NCI-H460 (cell line): ENCODE measurements at places on chromosomes 3 and 15.

DNA sequence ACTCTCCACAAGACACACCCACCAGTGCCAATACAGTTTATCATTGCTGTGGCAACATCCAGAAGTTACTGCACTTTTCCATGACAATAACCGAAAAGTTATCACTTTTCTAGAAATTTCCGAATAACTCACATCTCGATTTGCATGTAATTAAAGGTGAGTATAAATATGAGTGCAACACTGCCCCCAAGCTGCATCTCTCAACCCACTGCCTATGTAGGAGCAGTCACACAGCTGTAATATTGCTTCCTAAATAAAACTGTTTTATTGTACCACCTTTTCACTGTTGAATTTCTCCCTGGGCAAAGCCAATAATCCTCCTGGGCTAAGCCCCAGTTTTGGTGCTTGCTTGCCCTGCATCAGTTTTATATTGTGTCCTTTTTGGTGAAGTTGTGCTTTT lies 601.0 kb upstream of the EPHA6 start:
- no peak for DNase-seq

DNA sequence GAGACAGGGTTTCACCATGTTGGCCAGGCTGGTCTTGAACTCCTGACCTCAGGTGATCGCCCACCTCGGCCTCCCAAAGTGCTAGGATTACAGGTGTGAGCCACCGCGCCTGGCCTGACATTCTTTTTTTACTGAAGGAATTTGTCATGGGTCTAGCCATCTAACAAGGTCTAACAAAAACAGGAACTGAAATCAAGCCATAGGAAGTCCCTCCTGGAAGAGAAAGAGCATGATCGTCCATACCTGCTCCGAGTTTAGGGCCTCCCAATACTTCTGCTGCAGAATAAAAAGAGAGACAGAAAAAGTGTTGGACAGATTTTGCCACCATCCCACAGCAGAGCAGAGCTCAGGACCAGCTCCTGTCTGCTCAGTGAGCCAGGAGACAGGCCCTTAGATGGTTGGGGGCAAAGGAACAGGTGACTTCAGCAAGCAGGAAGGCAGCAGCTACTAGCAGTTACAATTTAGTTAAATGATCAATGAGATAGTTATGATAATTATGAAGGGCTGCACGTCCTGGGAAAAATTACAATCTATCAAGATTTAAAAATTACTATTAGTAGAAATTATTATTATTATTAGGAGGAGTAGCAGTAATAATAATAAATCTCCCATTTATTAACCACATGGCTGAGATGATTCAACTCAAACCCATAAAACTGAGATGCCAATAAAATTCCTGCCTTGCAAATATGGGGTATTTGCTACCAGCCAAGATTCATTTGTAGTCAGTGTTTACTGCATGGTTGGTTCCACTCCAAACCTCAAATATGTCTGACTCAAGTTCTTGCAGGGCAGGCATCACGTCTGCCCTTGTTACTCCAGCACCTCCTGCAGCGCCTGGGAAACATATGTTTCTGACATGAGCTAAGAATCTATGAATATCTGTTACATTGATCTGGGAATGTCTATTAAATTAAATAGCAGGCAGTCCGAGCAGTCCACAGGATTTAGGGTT lies 40.1 kb downstream of the TMEM44 start:
- peak; percentile 43 for DNase-seq

DNA sequence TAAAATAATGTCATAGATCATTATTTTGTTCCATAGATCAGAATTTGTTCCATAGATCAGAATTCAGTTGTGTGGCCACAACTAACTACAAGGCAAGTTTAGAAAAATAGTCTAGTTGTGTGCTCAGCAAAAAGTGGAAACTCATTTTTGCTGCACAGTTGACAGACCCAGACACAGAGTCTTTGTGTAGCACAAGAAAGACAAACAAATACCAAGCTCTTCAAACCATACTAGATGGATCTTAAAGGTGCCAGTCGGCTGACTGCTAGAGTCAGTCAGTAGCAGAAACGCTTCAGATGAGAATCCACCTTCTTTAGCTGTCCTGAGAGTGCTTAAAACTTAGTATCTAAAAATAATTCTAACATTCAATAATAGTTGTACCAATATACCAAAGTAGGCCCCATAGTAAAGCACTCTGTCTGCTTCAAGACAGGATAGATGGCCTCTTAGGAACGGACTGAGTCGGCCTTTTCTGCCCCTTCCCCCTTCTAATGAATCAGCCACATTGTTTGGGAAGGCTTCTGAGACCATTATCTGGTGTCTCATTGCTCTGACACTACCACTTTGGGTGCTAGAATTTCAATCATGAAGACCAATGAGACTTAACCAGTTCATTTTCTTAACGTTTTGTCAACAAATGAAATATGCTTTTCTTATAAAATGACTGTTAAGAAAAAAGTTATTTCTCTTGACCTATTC lies 27.7 kb upstream of the SLC4A7 start:
- DNase-seq = no peak

- DNase-seq = no peak
Observed at GRCh38 chr3:49534581-49535441, 19.5 kb upstream of the BSN start.

GRCh38 chr15:39555885-39556284 lies 25.0 kb upstream of the THBS1 start:
- DNase-seq = no peak

GRCh38 chr15:101411085-101411484 lies 78.4 kb downstream of the PCSK6 start:
- DNase-seq = no peak

DNA sequence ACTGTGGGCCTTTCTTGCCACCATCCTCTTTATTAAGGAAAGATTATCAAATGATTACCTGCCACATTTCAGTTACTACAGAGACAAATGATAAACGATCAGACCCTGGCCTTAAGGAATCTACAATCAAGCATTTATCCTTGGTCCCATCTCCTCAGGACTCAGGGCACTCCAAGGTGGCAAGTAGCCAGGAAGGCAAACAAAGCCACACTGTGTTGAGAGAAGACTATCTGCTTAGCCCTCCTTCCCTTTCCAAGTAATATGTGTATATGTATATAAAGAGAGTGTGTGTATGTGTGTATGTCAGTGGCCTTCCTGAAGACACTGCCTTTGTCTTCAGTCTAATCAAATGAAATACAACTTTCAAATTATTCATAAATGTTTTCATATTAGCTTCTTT lies 490.1 kb upstream of the ATP11B start:
- DNase-seq = no peak

DNA sequence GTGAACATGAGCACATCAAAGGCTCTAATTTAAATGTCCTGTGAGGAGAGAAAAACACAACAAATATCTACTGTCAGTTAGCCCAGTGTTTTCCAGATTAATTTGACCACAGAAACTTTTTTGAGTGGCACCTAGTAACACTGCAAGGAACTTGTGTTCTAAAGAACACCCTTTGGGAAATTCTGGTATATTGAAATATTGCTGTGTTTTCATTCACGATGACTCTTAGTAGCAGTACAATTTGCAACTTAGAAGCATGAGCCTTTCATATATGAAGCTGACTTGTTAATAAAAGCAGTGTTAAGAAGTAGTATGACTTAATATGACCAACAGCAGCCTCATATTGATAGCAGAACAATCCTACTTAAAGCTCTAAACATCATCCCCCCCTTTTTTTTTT lies 32.0 kb downstream of the B3GALNT1 start:
- DNase-seq = no peak

DNA sequence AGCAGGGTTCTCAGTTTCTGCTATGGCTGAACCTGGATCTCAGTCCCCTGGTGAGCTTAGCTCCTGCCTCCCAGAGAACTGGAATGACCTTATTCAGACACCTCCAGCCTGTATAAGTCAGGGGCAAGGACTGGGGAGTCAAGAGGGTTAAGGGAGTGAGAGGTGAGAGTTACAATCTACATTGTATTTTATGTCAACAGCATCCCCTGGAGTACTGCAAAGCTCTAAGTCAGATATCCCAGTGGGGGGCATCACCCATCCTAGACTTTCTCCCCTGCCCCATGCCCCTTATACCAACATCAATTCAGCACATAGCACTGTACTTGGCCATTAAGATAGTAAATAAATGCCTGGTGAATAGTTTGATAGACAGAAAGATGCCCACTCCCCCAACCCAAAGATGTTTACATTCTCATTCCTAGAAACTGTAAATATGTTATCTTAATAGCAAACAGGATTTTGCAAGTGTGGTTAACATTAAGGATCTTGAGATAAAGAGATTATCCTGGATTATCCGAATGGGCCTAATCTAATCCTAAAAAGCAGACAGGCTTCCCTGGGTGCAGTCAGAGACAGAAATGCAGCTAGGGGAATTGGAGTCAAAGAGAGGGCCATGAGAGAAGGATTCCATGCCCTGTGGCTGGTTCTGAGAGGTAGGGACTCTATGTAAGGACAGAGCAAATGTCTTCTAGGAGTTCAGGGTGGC lies 132.3 kb upstream of the RASGRP1 start:
- DNase-seq = no peak

- DNase-seq = no peak
Observed at GRCh38 chr3:195703776-195704175, 17.0 kb upstream of the MUC20 start.

DNA sequence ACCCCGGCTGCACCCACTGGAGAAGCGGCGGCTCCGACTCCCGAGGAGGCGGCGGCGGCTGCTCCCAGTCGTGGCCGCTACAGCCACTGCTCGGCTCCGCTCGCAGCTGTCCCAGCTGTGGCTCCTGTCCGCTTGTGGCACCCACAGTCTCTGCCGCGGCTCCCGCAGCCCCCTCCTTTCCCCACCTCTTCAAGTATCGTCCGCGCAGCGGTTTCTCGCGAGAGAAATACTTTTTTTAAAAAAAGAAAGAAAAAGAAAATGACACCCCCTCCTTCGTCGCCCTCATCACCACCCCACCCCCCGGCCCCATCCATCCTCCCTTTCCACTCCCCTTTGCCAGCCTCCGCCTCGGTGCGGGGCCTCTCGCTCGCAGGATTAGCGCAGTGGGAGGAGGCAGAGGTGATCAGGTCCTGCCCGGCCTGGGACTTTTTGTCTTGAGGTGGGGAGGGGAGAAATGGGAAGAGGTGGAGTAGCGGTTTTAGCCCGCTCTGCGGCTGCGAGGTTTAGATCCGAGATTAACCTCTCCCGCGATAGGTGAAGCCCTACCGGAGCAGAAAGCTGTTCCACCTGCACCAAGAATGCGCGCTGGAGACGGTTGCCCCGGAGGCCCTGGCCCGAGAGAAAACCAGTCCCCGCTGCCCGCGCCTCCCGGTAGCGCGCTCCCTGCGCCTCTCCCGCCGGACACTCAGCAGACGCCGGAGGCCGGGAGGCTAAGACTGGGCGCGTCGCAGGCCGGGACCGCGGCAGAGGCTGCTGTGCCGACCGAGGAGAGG lies at the start of gene FBN1:
FBN1 (minus strand) TSS at position 152 of the 773 bp plus-strand sequence. CDS start 940 bp downstream, outside the sequence.
- peak; percentile 4 for DNase-seq

DNA sequence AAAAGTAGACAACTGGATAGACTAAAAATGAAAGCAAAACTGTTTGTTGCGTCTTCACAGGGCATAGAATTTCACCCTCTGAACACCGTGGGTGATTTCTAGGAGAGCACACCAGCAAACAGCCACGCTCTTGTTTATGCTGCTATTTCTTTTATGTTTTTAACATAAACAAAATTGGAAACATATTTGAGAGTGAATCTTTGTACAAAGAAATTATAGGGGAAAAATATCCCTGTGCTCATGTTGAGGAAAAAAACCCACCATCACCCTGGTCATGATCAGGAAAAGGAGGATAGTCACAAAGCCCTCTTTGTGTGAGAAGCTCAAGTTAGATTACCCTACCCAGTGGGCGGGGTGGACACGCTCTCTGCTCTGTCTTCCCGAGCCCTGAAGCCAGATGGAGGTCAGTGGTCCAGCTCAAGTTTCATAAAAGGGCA lies 313.3 kb downstream of the SATB1 start:
- DNase-seq = peak; percentile 28

GRCh38 chr3:186896875-186897274 lies 33.5 kb upstream of the ST6GAL1 start:
- no peak for DNase-seq

DNA sequence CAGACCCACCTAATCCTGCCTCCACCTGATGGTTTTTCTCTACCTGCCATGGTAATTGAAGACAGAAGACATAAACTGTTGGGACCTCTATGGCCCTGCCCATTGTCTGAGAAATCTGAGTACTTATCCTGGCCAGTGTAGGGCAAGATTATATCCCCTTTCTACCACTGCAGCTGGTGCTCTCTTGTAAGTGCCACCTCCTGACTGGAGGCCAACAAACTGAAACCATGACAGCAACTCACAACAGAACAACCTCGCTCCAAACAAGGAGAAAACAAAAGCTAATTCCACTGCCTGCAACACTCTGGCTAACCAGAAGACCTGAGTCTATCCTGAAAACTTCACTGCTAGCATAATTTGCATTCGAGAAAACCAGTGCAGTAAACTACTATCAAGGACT lies 82.9 kb downstream of the CLDN1 start:
- DNase-seq = no peak

DNA sequence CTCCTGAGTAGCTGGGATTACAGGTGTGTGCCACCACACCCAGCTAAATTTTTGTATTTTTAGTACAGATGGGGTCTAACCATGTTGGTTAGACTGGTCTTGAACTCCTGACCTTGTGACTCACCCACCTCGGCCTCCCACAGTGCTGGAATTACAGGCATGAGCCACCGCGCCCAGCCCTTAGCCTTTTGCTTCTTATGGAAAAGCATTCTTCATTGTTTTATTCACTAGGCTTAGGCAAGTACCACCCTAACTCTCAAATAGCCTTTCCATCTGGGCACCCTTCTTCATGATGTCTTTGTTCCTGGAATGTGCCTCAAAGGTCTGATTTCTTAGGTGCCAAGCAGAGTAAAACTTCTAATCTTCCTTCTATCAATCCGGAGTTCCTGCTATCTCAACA lies 641.8 kb downstream of the FHIT start:
- no peak for DNase-seq

- no peak for DNase-seq
Observed at GRCh38 chr3:98029083-98029482, 6.0 kb downstream of the GABRR3 start.

- no peak for DNase-seq
Observed at GRCh38 chr3:170367797-170368196, 10.3 kb downstream of the SKIL start.

DNA sequence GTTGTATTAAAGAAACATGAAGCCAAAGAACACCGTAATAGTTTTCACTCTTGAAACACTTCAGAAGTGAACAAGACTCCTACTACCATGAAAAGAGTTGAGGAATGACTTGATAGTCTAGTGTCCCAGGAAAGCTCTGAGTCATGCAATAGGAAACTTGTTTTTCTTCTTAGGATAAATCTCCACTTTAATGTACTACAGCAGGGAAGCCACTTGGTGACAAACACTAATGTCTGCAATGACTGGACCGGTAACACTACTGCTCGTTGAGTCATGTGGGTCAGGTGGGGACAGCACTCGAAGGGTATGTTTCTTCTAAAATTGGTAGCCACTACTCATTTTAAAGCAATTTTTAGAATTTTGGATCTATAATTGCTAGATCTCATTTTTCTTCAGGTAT lies 291.7 kb upstream of the CNTN3 start:
- no peak for DNase-seq

- no peak for DNase-seq
Observed at GRCh38 chr3:192840143-192840836, 77.4 kb downstream of the MB21D2 start.

DNA sequence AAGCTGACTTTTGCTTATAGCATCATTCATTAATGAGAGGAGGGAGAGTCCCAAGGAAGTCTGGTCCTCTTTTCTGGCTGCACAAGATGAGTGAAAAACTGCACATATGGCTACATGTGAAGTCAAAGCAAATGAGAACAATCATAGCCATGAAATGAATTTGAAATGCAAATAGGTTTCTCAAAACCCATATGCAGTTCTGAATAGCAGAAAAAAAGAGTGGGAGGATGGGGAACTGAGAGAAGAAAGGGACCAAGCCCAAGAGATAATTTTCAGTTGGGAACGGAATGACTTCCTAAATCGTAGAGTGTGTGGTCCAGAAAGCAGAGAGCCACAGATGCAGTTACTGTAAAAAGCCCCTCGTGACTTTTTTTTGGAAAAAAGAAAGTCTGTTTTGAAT lies 66.3 kb downstream of the GTPBP8 start:
- no peak for DNase-seq
